ENCODE measurements at places on chromosomes 6 and 20.

- DNase-seq = no peak
These were observed 5.5 kb downstream of the ELMO2 start for GRCh38 chr20:46400828-46401477.

DNA sequence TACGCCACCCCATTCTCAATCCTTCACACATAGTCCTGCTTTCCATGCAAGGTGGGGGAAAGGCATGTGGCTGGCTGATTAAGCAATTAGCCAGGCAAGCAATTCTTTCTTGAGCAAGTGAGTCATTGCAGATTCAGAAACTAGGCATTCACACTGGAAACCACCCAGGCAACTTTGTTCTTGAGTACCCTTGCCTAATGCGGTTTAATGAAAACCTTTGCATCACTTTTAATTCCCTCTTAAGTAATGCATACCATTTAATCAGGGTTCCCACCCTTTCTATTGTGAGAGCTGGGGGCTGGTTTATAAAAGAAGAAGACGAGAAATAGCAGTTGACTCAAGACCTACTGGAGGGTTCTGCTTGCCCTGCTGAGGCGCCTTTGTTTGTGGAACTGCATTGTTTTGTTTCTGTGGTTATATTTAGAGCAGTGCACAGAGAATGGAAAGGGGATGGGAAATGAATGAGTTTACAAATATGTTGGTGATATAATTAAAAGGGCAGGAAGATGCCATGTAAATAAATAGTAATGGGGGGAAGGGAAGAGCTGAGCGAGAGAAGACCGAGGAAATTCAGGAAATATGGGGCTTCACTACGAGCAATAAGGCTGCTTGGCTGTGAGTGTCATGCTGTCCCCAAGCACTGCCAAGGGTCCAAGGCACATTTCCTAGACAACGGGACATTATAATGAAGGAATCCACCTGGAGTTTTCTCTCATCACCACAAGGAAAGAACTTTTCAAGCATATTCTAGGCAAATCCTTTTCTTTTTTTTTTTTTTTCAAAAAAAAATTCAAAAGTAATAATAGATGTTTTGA lies 48.8 kb upstream of the TSHZ2 start:
- no peak for DNase-seq

DNA sequence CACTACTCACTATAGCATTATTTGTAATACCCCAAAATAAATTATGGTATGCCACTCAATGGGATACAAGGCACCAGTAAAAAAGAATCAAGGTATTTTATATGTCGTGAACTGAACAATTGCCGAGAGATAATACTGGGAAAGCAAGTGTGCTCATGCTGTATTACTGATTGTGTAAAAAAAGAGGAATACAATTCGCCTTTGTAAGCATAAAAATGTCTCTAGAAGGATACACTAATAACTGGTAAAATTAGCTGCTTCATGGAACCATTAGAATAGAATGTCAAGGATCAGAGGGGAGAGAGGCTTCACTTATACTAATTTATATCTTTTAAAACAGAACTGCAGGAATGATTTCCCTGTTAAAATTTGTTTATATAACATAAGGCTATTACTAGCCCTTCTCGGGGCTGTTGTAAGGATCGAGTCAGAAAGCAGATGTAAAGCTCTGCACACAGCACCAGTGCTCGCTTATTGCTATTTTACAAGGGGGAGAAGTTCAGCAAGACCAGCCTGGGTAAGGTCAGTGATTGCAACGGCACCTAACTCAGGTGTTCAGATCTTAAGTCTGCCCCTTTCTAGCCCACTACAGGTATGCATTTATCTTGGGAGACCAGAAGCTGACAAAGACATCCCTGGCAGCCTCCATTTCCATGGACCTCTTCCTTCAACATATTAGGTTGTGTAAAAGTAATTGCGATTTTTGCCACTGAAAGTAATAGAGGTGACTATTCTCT lies 61.6 kb downstream of the MYH7B start:
- no peak for DNase-seq

- DNase-seq = no peak
These were observed 339.0 kb upstream of the ZFP64 start for GRCh38 chr20:52530571-52530970.

GRCh38 chr6:2110504-2110903 lies 134.9 kb downstream of the GMDS start:
- DNase-seq = no peak

- no peak for DNase-seq
These were observed 212.7 kb downstream of the COL12A1 start for GRCh38 chr6:74993136-74993535.

- DNase-seq = no peak
These were observed 110.7 kb downstream of the KIF6 start for GRCh38 chr6:39614393-39614950.

All from activated CD8-positive, alpha-beta memory T cell treated with anti-CD3 and anti-CD28 coated beads for 4 hours (primary cell).